Left renal pelvis (tissue), 4 donors: ENCODE measurements at places on chromosomes 13 and 19.

GRCh38 chr19:38713227-38713649 is 31.0 kb downstream of the CAPN12 start:
- DNase-seq, result no peak

GRCh38 chr13:20394506-20394905 is 131.2 kb downstream of the CRYL1 start:
- no peak for DNase-seq

DNA sequence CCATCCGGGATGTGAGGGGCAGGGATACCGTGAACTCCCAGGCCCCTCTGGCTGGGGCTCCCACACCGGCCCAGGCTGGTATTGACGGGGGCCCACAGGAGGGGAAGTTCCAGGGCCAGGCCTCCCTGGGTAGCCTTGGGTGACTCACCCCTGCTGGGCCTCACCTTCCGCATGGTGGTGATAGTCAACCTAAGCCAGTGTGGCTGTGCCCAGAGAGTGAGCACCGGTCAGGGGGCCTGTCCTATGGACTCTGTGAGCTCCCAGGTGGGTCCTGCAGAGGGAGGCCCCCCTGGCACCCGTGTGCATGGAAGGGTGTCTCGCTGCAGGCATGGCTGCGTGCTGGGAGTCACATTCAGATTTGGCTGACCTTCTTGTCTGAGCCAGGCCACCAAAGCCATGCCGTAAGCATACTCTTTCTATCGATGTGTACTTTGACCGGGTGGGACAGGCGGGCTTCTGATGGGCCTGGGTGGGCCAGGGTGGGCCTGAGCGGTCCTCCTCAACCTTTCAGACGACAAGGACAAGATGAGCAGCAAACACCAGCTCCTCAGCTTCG is 27.6 kb downstream of the DHX34 start:
- no peak for DNase-seq

- no peak for DNase-seq
Measured at GRCh38 chr19:13977803-13978202, 25.5 kb downstream of the DCAF15 start.

DNA sequence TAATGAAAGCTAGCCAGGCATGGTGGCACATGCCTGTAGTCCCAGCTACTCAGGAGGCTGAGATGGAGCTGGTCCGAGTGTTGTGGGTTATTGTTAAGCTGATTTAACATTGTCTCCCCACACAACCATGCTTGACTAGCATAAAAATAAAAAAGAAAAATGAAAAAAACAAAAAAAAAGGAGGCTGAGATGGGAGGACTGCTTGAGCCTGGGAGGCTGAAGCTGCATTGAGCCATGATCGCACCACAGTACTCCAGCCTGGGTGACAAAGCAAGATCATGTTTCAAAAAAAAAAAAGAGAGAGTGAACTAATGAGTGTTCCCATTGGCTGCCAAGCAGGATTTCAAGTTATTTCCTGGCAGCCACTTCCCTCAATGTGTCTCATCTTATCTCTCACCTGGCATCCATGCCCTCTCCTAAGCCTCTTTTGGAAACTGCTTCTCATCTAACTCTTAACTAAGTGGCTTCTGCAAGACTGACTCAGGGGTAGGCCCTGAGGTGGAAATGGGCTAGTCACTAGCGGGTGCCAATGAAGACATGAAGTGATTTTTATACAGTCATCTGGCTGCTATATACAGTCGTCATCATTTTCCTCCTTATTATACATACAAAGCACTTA is 4.9 kb downstream of the THAP8 start:
- DNase-seq, result no peak

DNA sequence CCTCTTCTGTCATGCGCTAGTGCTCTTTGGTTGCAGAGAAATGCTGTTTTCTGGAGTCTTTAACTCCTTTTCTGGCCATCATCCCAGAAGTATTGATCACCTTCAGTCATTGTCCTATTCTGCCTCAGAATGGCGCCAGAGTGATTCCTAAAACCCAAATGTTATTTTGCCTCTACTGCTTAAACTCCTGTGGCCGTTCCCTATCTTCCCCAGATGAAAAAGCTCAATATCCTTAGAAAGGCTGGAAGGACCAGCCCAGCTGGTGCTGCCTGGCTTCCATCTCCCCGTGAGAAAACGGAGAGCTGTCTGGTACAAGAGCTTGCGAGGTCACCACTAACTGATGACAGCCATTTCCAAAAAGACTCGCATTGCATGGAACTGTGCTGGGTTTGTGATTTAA is 179.1 kb downstream of the RBM26 start:
- no peak for DNase-seq

DNA sequence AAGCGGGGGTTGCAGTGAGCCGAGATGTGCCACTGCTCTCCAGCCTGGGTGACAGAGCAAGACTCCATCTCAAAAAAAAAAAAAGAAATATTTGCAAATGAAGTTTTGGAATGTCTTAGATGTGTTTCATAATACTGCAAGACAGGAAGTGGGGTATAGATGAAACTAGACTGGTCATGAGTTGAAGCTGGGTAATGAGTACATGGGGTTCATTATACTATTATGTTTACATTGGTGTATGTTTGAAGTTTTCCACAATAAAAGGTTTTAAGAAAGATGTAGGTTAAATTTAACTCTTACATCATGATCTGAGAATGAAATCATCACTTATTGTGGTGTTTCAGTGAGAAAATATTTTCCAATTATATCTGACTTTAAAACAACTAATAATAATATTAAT is 19.0 kb downstream of the FNDC3A start:
- no peak for DNase-seq

DNA sequence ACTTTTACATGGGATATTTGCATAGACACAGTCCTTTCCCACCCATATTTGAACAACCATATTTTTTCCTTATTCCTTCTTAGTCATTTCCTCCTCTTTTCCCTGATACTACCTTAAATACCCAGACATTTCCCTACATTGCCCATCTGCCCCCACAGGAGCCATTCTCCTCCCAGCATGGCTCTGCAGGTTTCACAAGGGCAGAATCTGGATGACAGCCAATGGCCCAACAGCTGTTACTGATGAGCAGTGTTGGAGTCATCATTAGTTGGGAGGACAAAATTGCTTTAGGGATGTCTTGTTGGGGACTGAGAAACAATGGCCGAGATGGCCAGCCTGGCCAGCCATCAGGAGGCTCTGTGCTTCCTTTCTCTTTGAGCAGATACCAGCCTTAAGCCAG is 209.5 kb downstream of the KLF5 start:
- no peak for DNase-seq

DNA sequence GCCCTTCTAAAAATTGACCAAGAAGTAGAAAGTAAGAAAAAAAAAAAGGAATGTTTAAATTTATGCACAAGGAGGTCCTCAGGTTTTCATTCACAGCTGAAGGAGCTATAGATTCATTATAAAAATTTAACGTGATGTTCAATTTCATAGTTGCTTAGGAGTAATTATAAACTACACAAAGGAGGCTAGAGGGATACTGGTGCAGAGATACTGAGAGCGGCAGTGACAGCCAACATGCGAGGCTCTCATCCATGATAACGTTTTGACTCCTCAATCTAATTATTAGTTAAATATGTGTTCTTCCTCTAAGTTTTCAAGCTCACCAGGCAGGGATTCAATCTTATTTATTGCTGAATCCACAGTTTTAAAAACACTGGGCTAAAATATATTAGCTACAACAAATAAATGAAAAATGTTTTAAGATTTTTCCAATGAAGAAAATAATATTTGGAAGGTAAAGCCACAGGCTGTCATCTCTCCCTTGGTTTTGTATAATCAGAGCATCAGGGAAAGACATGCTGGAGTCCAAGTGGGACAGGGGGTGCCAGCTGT is 49.8 kb upstream of the TRPC4 start:
- no peak for DNase-seq
